ENCODE measurements at places on chromosomes 1 and 21.

GRCh38 chr1:1041092-1041523, 21.2 kb downstream of the AGRN start:
- no peak for DNase-seq

- no peak for DNase-seq
These were observed 312.8 kb downstream of the CAMTA1 start for GRCh38 chr1:7097938-7098592.

DNA sequence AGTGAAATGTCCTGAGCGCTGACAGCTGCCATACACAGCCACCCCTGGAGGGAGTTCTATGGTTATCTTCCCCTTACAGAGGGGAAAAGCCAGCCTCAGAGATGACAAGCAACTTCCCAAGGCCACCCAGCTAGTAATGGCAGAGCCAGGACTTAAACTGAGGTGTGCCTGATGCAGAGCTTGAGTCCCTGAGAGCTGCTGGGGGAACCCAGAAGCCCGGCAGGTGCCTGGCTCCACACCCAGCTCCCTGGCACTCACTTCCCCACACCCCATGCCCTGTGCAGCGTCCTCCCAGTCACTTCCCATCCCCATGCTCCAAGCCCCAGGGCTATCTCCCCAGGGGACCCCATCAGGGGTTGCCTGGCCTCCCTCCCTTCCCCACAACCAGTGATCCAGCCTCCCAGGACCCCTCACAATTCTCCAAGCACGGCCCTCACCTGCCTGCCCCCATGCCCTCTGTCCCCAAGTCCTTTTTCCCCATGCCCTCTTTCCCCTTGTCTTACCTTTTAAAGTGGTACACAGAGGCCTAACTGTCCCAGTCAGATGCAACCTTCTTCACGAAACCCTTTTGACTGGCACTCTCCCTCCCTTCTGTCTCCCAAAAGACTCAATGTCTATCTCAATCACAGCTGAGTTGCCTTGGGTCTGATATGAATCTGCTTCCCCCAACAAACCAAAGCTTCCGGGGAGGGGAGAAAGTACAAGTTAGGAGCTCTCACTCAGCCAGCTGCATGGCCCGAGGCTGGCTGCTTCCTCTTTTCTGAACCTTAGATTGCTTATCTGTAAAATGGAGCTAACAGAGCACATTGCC, 39.8 kb upstream of the LRP8 start:
- no peak for DNase-seq

DNA sequence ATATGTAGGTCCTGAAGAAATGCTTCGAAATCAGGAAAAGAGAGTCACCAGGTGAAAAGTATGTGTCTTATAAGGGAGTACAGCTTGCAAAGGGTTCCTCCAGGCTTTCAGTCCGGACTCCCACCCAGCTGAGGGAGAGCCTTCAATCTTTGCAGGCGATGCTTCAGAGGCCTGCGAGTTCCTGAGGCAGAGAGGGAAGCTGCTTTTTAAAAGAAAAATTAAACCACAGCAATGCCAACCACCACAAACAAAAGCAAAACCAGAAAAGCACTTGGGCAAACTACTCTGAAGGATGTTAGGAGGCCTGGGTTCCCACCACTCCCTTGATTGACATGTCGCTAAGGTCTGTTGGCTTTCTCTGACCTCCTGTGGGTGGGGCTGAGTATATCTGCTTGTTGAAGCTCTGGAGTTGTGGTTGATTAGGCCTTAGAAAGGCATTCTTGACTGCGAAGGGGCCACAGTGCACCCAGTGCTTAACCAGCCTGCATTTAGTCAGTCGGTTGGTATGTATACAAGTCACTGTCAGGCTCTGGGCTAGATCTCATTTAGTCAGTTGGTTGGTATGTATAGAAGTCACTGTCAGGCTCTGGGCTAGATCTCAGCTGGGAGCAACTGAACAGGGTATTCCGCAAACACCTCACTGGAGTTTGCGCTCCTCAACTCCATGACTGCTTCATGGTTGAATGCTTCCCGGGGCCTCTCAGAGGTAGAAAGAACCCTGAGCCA, 1.2 kb downstream of the NIPAL3 start:
- peak; percentile 30 for DNase-seq

DNA sequence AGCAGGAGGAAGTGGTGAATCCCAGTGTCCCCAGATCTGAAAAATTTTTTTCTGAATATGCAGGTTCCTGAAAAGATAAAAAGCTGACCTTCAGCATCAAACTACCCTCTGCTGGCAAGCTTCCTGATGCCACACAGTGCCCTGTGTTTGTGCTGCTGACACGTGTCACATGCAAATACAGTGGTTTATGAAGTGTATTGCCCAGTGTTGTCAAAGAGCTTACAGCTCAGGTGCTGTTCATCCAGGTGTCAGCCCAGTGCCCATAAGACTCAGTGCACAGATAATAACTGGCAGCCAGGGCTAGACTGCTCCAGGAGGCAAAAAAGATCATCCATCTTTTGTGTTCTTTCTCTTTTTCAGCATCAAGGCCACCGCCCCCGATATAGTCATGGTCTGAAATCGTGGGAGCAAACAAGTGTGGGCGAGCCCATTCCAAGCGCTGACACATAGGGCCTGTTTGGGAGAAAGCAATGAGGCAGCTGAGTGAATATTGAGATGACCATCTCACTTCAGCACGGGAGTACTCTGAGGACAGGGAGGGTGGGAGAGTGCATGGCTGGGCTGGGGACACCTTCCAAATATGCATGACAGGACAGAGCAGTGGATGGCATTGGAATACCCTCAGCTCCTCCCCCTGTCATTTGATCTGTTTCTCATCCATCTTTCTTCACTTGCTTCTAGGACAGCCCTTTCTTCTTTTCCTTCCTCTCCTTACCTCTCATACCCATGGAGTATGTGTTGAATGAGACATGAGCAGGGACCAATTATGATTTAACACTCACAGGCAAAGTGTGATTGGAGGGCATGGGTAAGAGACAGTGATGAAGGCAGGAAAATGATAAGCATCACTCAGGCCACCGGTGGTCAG, 6.4 kb upstream of the KCNK1 start:
- no peak for DNase-seq

DNA sequence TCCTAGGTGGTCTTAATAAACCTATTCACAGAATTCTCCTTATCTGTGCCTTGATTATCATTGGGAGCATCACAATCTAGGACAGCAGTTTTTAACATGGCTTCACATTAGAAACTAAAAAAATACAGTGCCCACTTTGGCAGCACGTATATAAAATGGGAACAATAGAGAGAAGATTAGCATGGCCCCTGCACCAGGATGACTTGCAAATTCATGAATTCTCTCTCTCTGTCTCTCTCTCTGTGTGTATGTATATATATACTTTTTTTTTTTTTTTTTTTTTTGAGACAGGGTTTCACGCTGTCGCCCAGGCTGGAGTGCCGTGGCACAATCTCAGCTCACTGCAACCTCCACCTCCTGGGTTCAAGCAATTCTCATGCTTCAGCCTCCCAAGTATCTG, 6.2 kb upstream of the PPP1R8 start:
- DNase-seq, result no peak

DNA sequence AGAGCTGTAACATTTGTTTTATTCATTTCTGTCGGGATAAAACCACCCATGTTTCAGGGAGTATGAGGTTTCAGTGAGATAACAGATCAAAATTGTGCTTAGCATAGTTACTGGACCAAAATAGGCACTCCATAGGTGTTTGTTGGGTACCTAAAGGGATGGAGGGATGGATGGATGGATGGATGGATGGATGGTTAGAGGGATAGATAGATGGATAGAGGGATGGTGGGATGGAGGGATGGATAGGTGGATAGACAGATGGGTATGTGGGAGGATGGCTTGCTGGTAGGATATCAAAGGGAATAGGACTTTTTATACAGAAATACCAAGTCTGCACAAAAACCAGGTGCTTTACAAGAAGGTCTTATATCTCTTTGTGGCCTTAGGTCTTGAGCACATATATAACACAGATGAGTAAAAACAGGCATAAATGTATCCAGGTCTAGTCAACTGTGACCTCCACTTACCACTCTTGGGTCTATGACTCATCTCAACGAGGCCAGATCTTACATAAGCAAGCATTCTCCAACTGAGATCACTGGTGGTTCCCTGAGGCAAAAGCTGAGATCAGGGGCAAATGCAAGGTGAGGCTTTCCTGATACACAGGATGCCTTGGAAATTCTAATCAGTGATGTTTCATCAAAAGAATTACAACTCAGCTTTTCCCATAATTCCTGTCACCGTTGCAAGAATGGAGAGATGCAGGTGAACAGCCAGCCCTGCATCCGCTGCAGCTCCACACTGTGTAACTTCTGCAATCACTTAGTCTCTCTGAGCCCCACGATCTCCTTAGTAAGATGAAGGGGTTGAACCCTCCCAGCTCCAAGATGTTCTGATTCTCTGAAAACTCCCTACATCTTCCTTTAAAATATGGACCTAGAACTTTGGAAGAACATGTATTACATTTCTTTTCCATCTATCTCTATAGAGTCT, 32.0 kb downstream of the PTAFR start:
- no peak for DNase-seq

GRCh38 chr1:191882870-191883269, 275.4 kb upstream of the RGS18 start:
- DNase-seq, result no peak

DNA sequence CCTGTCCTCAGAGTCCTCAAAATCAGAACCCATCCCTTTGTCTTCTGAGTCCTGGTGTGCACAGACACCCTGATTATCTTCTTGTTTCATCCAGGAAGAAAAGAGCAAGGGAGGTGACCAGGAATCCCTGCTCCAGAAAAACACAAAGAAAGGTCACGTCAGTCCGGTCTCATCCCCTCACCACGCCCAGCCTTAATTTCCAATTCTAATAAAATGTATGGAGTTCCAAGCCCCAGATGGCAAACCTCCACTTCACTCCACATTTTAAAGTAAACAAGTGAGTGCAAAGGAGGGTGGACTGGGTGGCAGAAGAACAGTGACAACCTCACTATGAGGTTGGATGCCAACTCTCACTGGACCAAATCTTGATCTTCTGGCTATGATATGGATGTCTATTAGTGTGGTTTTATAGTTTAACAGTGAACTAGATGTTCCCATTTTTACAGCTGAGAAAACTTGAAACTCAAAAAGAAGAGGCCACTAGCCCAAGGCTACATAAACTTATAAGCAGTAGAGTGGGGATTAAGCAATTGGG, 22.0 kb downstream of the ZNF697 start:
- DNase-seq, result no peak

GRCh38 chr1:31725777-31726535, 22.1 kb upstream of the COL16A1 start:
- no peak for DNase-seq

GRCh38 chr1:202005958-202006357, 4.4 kb upstream of the ELF3 start:
- no peak for DNase-seq

DNA sequence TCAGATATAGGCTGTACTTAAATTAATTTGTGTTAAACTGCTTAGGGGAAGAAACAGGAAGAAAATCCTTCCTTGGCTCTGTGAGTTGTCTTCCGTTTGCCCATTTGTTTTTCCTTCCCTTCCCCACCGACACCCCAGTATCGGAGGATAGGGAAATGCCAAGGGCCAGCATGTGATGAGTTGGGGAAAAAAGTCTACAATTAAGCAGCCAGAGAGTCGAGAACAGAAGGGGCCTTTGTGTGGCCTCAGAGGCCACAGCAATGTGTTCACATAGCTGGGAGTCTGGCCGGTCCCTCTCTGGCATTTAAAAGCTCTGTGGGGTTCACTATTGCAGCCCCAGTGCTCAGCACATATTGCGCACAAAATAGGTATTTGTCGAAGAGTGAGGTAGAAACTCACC, 489.3 kb downstream of the MATN1 start:
- DNase-seq, result no peak

GRCh38 chr1:6962478-6962995, 177.3 kb downstream of the CAMTA1 start:
- peak; percentile 62 for DNase-seq

GRCh38 chr1:168338589-168339503, 58.2 kb downstream of the TBX19 start:
- no peak for DNase-seq

GRCh38 chr21:34670220-34670961, 1.6 kb downstream of the CLIC6 start:
- no peak for DNase-seq

DNA sequence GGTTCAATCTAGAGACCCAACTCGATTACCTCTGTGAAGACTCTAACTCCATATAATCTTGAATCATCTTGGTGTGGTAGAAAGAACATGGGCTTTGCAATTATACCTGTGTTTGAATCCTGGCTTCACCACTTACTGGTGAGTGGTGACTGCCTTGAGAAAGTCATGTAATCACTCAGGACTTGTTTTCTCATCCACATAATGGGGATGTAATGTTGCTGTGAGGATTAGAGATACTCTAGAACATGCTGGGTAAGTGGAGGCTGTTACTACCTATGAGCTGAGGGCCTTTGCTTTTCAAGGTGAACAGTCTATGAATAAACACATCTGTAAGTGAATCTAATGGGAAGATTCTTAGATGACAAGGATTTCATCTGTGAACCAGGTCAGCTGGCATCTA, 2.6 kb upstream of the DYRK1A start:
- DNase-seq, result no peak

DNA sequence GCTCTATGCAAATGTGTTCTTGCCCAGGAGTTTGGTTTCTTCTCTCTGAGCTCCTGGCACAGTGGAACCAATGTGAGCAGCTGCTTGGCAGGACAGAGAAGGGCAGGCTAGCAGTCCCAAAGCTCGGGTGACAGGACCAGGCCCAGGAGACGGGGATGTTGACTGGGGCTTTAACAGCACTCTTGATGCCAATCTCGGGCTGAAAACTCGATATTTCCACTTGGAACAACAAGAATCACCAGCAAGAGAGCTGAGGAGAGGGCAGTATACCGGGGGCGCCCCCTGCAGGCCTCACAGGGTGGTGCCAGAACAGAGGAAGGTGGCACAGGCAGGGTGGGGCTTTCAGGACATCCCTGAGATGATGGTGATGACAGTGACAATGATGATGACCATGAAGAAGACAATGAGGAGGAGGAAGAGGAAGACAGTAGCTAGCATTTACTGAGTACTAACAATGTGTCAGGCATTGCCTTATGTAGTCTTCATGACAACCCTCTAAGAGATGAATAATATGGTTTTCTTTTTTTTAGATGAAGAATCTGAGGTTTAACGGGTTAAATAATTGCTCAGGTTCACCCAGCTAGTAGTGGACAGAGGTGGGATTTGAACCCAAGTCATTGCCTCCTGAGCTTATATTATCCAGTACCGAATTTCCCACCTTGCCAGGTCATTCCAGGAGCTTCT, 2.7 kb upstream of the KCNJ9 start:
- DNase-seq, result peak; percentile 94

GRCh38 chr1:41355761-41356160, 5.5 kb upstream of the FOXO6 start:
- DNase-seq, result no peak

DNA sequence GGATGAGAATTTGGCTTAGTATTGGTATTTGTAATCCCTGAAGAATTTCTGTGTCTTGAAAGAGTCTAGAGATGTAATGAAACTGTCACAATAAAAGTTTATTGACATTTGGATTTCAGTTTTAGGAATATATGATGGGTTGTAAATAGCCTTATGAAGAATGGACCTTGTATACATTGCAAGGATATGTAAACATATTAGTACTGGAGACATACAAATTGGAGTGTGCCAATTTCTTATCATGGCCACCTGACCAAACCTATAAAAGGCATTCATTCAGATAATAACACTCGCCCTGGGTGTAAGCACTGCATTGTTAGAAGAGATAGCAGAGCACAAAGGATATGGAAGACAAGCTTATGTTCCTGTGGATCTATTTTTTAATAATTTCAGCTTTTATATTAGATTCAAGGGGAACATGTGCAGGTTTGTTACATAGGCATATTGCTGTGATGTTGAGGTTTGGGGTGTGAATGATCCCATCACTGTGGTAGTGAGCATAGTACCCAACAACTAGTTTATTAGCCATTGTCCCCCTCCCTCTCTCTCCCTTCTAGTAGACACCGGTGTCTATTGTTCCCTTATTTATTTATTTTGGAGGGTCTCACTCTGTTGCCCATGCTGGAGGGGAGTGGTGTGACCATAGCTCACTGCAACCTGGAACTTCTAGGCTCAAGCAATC, 8.6 kb downstream of the S1PR1 start:
- DNase-seq, result no peak

All from H54 (cell line).